ENCODE measurements at places on chromosomes 7 and 10. TPM values are rescaled to one million over a fixed set of nuclear protein-coding genes. Genes with fewer than 3 reads are reported as not detected.

PRRT4 gene
- 7.7 TPM for total RNA-seq

LRRC17 gene
- 1.5 TPM for total RNA-seq

FGFR2 gene
- 68.8 TPM for total RNA-seq

GPR146 gene
- total RNA-seq = 1.2 TPM

CYP3A7 gene
- 0.46 TPM for total RNA-seq

PTPRN2 gene
- total RNA-seq = 16.2 TPM

ERVW-1 gene
- 1.2 TPM for total RNA-seq

NEBL gene
- total RNA-seq = 55.3 TPM

ADK gene
- total RNA-seq = 23.1 TPM

EGFR gene
- total RNA-seq = 44.6 TPM

ZKSCAN5 gene
- total RNA-seq = 14.0 TPM

LGI1 gene
- 2.2 TPM for total RNA-seq

DNA sequence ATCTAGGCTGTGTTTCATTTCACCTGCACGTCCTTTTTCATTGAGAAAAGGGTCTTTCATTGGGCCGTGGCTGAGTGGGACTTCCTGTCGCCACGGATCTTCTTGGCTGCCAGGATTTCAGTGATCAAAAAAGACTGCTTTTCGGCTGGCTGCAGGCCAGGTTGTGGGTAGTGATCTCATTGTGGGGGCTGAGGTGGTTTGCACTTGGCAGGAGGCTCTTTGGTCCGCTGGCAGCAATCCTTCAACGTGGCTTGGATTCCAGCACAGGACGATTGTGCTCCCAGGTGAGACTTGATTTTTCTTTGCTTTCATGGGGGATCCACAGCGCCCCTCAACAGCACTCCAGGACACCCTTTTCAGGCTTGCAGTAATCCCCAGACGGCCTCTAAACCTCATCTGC is 29.0 kb upstream of the ZNF273 start:
- no peak for DNase-seq

DNA sequence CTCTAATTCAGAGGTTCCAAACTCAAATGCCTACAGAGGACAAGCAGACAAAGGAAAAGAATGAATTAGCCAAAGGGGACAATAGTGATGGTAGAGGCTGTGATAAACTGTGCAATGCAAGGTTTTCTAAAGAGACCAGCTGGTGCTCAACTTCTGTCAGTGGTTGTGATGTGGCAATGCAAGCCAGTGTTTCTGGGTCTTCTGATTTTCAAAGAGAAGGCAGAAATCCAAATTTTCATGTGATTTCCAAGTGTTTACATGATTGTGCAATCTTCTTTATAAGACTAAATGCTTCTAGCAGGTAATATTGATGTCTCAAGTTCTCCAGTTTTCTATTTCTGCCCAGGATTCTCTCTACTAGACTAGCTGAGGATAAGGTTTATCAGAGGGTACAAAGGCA is 135.9 kb downstream of the PCDH15 start:
- DNase-seq = no peak

DNA sequence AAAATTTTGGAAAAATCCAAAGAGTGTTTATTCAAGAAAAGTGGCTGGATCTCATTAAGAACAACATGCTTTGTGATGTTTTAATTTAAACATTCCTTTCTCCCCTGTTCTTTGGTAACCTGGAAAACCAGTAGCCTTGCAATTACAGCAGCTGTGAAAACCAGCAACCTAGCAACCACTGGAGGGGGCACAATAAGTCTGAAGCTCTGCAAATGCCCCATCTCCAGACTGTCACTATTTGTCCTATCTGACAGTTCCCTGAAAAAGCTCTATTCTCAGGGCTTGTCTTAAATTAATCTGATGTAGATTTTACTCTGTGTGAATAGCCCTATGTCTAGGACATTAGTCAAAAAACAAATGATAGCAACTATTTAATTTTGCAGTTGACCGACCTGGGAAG is 137.6 kb upstream of the THSD7A start:
- DNase-seq = no peak

- DNase-seq = peak; percentile 66
These were observed 98.3 kb downstream of the FOXL3 start for GRCh38 chr7:388023-388960.

GRCh38 chr10:26479766-26480492 is 41.8 kb downstream of the APBB1IP start:
- DNase-seq = no peak

- no peak for DNase-seq
These were observed 36.5 kb downstream of the ETV1 start for GRCh38 chr7:13952921-13953320.

DNA sequence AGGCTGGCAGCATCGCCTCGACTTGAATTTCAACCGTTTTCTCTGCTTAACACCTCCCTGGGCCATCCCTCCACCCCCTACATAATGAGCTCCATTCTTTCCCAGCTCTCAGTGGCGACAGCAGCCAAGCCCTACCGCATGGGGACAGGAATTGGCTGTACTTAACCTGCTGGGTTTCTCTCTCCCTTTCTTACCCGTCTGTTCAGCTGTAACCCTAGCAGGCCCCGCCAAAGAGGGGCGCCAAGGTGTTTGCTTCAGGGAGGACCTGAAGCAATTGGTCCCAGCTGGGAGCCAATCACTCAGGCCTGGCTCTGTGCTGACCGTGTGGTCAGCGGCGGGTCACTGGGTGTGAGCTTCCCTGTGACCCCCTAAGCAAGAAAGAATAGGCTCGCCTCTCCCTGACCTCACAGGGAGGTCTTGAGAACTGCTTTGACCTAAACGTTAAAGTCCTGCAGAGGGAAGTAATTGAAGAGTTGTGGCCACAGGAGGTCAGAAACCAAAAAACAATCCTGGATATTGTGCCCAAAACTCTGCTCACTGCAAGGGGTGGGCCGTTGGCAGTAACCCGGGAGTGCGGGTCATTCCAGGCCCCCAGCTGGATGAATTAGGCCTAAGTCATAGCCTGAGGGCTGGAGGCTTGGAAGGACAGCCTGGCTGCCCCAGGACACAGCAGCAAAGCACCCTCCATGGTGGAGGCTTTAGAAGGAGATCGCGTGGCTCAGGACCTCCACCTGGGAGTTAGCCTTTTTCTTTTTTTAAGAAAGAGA is 114.6 kb downstream of the ITIH5 start:
- no peak for DNase-seq

DNA sequence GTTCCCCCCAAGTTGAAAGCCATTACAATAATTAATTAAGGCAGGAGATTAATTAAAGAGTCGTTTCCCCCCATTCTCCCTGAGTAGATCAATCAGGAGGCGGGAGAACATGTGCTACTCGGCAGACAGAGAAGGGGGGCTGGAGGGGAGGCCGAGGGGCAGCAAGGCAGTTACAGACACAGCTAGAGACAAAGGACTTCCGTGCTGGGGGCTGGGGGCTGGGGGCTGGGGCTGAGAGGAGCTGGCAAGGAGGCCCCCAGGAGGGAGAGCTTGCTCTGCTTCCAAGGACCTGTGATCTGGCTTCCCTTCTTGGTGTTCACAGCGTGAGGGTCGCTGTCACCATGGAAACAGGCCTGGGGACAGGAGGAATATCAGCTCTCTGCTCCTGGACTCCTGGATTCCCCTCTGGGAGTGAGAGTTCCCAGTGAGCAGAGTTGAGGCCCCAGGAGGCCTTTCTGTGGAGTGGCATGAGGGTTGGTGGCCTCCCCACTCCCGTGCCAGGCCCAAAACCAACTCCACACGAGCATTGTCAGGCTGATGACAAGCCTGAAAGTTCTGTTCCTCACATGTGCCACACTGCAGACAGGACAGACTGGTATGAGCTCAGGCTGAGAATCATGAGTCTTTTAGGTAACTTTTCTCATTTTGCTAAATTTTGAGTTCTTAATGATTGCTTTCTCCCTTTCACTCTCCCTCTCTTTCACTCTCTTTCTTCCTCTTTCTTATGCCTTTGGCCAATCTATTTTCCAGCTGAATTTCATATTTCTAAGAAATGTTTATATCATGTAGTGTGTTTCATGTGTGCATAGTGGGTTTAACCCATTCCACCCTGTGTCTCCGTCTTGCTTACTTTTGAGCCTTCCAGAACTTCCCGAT is 16.4 kb downstream of the FAM241B start:
- DNase-seq = no peak

DNA sequence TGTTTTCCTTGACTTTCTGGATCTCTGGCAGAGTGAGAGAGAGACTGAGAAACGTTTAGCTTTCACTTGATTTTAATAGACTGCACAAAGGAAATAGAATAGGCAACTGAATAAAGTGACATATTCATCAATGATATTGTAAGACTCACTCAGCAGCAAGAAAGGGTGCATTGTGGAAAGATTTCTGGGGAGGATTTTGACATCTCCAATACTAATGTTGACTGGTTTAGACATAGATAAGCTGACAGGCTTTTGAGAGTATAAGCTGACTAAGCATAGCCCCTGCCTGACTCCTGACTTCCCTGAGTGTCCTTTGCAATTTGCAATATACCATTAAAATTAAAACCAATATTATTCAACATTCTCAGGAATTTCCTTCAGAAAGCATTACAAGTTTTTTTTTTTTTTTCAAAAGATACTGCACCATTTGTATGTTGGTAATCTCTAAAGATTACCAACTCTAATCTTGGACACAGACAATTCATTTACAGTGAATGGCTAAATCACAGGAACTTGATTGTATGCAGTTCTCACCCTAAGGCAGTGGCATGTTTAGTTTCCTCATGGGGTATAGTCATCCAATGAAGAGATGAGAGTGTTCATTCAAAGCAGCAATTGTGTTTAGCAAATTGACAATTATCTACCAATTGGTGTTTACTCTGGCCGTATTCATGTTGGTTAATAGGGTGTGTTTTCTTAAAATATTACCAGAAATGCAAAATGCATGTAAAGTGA is 325.6 kb downstream of the SORCS3 start:
- DNase-seq = no peak

- no peak for DNase-seq
These were observed 22.9 kb downstream of the SORCS1 start for GRCh38 chr10:107141524-107142061.

DNA sequence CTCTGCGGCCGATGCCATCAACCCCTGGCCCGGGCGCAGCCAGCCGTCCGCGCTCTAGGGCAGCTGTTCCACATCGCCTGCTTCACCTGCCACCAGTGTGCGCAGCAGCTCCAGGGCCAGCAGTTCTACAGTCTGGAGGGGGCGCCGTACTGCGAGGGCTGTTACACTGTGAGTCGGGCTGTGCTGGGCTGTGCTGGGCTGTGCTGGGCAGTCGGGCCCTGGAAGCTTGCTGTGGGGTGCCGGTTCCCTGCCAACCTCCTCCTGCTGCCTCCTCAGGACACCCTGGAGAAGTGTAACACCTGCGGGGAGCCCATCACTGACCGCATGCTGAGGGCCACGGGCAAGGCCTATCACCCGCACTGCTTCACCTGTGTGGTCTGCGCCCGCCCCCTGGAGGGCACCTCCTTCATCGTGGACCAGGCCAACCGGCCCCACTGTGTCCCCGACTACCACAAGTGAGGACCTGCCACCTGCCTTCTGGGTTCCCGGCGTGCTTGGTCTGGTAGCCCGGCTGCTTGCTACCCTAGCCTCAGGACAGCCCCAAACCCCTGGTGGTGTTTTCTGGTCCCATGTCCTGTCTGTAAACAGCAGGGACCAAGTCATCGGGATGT is 7.5 kb downstream of the ZYX start:
- no peak for DNase-seq

- DNase-seq = no peak
These were observed 341 bp downstream of the GOT1 start for GRCh38 chr10:99430116-99430450.

GRCh38 chr10:132555648-132556575 is 18.3 kb downstream of the INPP5A start:
- no peak for DNase-seq

Measured in type B pancreatic cell (in vitro differentiated cells).